ENCODE measurements at places on chromosomes 16 and 17.

- DNase-seq: no peak
Measured at GRCh38 chr16:19781226-19781625, 63.2 kb downstream of the IQCK start.

DNA sequence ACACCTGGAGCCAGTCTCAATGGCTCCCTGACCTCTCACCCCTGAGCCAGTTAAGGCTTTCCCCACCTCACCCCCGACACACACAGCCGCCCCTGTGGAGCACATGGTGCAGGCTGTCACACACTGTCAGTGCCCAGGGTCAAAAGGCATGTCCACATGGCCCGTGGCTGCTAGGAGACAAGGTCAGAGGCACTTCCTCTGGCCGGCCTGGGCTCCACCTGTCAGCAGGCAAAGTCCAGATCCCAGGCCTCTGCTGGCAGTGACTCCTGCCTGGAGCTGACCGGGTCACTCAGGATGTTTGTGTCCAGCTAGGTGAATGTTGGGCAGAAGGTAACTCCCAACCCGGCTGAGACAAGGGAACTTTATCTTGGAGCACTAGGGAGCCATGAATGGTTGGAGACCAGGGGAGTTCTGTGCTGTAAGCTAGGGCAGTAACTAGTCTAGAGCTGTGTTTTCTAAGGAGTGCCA lies 6.0 kb downstream of the SREBF1 start:
- no peak for DNase-seq

GRCh38 chr16:11743308-11744074 lies 834 bp upstream of the TXNDC11 start:
- DNase-seq: peak; percentile 15

- DNase-seq: no peak
Measured at GRCh38 chr17:62780951-62781350, 27.2 kb downstream of the MARCHF10 start.

GRCh38 chr17:31517524-31517923 lies 126.0 kb downstream of the RAB11FIP4 start:
- no peak for DNase-seq

DNA sequence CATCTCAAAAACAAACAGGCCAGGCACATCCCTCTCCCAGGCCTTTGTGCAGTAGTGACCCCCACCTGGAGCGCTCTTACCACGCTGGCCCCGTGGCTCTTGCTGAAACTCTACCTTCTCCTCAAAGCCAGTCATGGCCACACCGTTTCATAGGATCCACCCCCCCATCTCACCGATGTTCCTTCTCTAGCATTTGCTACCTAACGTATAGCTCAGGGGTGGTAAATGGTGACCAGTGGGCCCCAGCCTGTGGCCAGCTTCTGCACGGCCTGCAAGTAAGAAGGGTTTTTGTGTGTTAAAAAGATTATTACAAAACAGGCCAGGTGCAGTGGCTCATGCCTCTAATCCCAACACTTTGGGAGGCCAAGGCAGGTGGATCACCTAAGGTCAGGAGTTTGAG lies 43.8 kb downstream of the RMI2 start:
- DNase-seq: no peak

DNA sequence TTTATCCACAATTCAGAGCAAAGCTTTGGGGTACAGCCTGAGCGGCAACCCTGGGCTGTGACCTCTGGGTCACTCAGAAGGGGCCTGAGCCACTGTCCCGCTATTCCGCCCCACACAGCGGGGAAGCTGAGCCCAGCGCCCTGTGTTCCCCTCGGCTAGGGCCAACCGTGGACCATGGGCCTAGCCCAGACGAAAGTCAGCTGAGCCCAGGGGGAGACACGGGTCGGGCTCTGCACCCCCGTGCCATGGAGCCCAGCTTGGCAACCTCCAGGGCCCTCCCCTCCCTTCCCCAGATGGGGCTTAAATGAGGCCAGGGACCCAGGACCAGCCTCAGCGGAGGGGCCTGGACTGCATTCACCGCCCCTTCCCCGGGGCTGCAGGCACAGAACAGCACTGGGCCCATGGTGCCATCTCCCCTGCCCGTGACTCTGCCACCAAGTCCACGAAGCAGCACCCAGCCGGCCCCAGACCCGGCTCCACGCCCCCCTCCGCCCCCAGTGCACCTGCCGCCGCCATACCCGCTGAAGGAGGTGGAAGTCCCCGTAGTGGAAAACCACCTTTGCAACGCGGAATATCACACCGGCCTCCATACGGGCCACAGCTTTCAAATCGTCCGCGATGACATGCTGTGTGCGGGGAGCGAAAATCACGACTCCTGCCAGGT lies 1.8 kb downstream of the TPSD1 start:
- DNase-seq: no peak

GRCh38 chr17:17479209-17479608 lies 2.4 kb downstream of the MED9 start:
- DNase-seq: no peak

GRCh38 chr16:57308041-57308440 lies 23.6 kb upstream of the PLLP start:
- DNase-seq: no peak
